Effector CD4-positive, alpha-beta T cell (primary cell): ENCODE measurements at places on chromosomes 16 and 17.

DNA sequence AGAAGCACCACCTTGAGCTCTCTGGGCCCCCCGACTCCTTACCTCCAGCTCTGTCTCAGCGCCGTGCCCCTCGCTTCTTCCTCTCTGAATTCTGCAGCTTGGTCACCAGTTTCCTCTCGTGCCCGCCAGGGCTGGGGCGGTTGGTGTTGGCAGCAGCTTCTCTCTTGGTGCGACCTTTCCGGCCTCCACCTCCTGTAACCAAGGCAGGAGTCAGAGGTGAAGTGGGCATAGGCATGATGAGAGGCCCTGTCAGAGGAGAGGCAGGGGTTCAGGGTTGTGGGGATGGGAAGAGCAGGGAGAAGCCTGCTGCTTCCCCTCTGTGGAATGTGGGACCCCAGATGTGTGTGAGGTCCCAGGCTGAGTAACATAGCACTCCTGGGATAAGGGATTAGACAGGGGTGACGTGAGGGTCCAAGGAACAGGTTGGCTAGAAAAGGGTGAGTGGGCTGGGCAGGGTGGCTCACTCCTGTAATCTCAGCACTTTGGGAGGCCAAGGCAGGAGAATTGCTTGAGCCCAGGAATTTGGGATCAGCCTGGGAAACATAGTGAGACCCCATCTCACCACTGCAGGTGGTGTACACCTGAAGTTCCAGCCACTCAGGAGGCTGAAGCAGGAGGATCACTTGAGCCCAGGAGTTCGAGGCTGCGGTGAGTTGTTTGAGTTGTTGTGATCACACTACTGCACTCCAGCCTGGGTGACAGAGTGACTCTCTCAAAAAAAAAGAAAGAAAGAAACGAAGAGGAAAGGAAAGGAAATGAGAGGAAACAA is 626 bp downstream of the NUPR1 start:
- no peak for DNase-seq

DNA sequence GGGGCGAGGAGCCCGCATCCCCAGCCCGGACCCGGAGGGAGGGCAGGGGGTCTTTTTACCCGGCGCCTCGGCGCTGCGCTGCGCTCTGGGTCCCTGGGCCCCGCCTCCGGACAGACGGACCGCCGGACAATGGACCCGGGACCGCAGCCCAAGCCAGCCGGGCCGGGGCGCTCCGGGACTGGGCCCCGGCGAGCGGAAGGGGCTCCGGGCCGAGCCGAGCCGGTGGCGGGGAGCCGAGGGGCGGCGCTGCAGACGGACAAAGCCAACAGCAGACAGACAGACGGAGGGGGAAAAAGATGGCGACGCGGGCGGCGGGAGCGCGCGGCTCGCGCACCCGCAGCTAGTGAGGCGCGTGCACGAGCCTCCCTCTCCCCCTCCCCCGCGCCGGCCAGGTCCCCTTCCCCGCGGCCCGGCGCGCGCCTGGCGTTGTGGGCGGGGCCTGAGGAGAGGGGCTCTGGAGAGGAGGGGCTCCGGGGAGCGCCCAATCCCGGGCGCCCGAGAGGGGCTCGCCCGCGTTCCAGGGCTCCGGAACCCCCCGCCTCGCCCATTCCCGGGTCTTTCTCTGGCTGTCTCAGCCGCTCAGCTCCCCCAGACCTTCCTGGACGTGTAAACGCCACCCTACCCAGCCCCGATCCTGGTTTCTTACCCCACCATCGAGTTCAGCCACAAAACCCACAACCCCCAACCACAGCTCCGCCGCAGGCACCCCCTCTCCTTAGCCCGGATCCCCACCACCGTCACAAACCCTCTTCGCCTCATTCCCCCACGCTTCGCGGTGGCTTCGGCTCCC is at the start of gene ZNF821:
TSS of gene ZNF821 (minus strand) at position 334 of the 790 bp plus-strand sequence. CDS start 4,236 bp downstream, outside the sequence.
- DNase-seq, result peak; percentile 65

GRCh38 chr16:46748775-46749705 is 896 bp upstream of the MYLK3 start:
- no peak for DNase-seq

- no peak for DNase-seq
Observed at GRCh38 chr17:17757956-17758845, 76.9 kb downstream of the RAI1 start.

DNA sequence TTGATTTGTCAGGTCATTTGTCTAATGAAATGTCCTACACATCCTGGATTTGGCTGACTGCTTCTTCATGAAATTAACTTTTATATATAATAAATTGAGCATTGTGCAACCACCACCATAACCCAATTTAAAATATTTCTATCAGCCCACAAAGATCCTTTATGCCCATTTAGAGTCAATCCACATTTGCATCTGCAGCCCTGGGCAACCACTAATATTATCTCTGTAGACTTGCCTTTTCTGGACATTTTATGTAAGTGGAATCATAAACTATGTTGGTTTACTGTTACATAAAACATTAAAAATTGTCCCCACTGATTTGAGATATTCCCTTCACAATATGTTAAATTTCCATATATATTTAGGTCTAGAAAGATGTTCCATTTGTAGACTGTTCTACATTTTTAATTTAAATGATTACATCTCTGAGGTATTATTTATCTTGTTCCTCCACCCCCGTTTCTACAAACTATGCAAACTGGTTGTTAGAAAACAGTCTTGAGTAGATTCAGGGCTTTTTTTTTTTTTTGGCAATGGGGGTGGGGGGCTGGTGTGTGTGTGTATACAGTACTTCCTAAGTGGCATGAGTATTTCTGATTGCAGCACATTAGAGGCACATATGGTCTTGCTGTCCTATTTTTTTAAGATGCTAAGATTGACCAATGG is 16.7 kb downstream of the RFWD3 start:
- DNase-seq, result no peak

DNA sequence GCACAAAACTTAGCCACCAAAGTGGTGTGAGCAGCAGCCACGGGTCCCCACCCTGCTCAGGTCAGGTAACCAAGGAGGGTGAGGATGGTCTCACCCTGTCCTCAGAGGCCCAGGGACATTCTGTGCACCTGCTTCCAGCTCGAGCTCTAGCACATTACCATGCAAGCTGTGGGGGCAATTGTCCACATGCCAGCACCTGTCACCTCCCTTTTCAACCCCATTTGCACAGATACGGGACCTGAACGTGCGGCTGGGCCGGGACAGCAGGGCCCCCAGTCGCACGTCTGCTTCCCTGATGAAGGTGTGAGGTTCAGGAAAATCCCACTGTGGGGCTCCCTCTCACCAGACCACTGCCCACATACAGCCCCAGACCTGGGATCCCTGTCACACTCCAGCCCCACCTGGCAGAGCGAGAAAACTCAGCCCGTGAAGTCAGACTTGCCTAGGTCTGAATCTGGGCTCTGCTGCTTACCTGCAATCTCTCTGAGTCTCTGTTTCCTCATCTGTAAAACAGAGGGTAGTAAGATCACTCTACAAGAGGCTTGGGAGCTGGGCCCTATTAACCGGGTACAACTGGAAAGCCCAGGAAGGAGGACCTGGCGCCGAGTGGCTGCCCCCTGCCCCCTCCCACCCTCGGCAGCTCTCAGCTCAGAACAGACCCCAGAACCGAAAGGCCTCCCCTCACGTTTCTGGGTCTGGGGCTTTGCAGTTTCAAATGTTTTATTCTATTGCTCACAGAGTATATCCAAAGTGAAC is 7.9 kb downstream of the WFIKKN2 start:
- DNase-seq, result no peak

- no peak for DNase-seq
Observed at GRCh38 chr17:19368229-19368628, 5.7 kb upstream of the B9D1 start.

GRCh38 chr17:9336817-9337216 is 238.8 kb downstream of the STX8 start:
- DNase-seq, result no peak

- no peak for DNase-seq
Observed at GRCh38 chr17:15999974-16000827, 577 bp downstream of the TTC19 start.

GRCh38 chr16:20385844-20386832 is 18.4 kb downstream of the PDILT start:
- peak; percentile 35 for DNase-seq

- DNase-seq, result no peak
Observed at GRCh38 chr17:73803964-73804435, 159.8 kb upstream of the SDK2 start.

GRCh38 chr17:59893676-59894100 is 767 bp downstream of the RPS6KB1 start:
- DNase-seq, result no peak

DNA sequence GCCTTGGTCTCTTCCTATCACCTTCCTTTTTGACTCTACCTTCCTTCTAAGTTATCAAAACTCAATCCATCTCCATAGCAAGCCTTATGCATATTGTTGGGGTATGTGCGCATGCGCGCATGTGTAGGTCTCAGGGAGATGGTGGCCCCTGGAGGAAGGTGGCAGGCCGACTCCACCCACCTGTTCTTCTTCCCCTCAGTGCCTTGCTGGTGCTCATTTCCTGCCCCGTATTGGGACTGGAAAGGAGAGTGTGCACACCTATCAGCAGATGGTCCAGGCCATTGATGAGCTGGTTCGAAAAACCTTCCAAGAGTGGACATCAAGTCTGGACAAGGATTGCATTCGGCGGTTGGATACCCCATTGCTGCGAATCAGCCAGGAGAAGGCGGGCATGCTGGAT is 25.2 kb downstream of the DNAH2 start:
- DNase-seq, result no peak

DNA sequence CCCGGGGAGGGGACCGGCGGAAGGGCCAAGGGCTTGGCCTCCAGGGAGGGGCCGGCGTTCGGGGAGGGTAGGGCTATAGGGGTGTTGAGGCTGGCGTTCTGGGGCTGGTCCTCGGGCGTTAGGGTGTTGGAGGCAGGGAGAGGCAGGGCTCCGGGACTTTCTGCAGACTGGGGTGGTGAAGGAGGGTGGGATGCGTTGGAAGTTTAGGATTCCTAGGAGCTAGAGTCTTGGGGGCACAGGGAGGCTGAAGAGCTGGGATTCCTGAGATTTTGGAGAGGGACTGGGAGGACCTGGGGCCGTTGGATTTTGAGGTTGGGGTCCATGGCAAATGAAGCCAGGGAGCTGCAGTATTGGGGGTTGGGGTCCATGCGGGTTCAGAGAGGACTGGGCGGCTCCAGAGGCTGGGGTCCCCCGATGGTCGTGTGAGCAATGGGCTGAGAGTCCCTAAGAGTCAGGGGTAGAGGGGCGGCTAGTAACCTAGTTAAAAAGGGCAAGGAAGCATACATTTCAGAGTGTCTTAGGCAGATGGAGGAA is 740 bp downstream of the NFATC2IP start:
- DNase-seq, result no peak

DNA sequence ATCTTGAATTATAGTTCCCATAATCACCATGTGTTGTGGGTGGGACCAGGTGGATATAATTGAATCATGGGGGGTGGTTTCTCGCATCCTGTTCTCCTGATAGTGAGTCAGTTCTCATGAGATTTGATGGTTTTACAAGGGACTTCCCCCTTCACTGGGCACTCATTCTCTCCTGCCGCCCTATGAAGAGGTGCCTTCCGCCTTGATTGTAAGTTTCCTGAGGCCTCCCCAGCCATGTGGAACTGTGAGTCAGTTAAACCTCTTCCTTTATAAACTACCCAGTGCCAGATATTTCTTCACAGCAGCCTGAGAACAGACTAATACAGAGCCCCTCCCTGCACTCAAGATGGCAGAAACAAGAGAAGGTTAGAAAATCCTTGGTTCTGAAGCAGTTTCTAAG is 26.4 kb downstream of the LDAF1 start:
- no peak for DNase-seq

GRCh38 chr16:57574086-57574485 is 31.6 kb downstream of the ADGRG5 start:
- DNase-seq, result no peak

DNA sequence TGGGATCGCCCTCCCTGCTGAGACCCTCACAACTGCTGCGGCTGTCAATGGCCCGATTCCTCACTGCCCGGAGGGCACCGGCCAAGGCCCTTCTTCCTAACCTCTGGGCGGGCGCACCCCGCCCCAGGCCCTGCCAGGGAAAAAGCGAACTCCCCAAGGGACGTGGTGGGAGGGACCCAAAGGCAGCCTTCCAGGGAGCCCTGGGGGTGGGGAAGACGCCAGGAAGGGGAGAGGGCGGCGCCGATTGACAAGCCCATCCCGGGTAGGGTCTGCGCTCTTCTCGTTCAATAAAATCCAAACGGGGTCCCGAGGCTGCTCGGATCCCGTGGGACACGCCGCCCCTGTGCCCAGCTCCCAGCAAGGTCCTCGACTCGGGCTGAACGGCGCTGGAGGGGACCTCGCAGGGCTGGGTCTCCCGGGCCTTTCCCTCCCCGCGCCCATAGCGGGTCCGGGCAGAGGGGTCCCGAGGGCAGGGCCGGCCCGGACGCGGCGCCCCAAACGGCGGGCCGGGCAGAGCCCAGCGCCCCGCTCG is 416 bp downstream of the KIFC3 start:
- DNase-seq, result no peak
